ENCODE measurements at places on chromosomes 7 and 10. TPM values are rescaled to one million over a fixed set of nuclear protein-coding genes. Genes with fewer than 3 reads are reported as not detected.

The HBP1 gene
- 22.5 TPM for total RNA-seq

The TMEM229A gene
- total RNA-seq: not detected

The TAS2R4 gene
- total RNA-seq: 0.11 TPM

The TUBAL3 gene
- 0.31 TPM for total RNA-seq

The APBB1IP gene
- total RNA-seq: 5.2 TPM

The LRRD1 gene
- total RNA-seq: not detected

The SCART1 gene
- 0.10 TPM for total RNA-seq

The ZNF727 gene
- total RNA-seq: not detected

Measured in A549 treated with AZD2906 at 1 μM for 4 hours (cell line).